ENCODE measurements at places on chromosomes 11 and 22. TPM values are rescaled to one million over a fixed set of nuclear protein-coding genes. Genes with fewer than 3 reads are reported as not detected.

Gene TMEM86A
- total RNA-seq, result 5.4 TPM

Gene SLC35E4
- total RNA-seq, result 5.0 TPM

Gene OR52I2
- 0.49 TPM for total RNA-seq

Gene ZNF143
- 28.2 TPM for total RNA-seq

Gene OR5P2
- not detected for total RNA-seq

- no peak for DNase-seq
These were observed 3.8 kb upstream of the CYP2D6 start for GRCh38 chr22:42134100-42135020.

GRCh38 chr11:2929950-2930703, 907 bp upstream of the PHLDA2 start:
- DNase-seq, result peak; percentile 52

DNA sequence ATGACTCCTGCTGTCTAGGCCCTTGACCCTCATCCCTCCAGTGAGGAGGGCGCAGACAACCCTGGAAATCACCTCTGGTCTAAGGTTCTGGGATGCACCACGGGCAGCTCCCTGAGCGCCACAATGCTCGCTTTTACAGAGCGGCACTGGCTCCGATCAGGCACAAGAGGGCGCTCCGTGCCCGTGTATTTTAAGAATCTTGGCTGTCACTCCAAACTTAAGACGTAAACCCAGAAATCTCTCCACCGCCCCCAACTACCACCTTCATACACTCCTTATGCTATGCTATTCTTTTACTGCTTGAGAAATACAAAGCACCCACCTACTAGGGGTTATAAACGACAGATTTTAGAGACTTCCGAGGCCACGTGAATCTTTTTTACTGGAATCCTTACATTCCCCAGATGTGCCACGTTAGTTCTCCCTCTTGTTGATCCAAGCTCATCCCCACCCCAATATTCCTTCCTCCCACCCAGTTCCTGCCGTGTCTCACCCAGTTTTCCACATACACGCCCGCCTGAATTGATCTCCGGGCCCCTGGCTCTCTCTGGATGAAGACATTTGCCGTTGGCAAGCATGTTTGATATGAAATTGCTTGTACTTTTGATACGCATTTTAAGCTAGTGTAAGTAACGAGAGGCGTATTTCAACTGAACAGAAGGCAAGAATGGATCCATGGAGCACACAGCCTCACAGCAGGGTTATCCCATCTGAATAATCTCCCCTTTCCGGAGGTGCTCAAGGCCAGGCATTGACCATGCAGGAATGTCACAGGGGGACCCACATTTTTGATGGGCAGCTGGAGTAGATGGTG, 453.5 kb downstream of the OPCML start:
- peak; percentile 78 for DNase-seq

DNA sequence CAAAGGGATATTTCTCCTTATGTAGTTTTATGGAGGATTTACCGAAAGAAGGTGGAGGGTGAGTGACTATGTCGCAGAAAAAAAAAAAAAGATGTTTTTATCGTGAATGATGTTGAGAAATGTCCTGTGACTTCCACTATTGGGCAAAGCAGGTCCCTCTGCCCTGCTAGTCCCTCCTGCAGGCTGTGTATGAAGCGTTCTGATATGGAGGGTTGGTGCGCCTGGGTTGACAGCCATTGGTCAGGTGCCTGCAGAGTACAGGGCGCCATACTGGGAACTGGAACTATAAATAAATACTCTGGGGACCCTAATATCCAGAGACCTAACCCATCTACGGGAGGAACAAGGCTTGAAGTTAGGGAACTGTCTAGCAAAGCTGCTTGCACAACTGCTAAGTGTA, 1.5 kb downstream of the IL17RA start:
- no peak for DNase-seq

- no peak for DNase-seq
These were observed 248.3 kb downstream of the MIAT start for GRCh38 chr22:26905640-26906039.

GRCh38 chr11:115266066-115266639, 238.1 kb downstream of the CADM1 start:
- peak; percentile 72 for DNase-seq

GRCh38 chr11:45095691-45096010, 50.8 kb upstream of the PRDM11 start:
- DNase-seq, result no peak

DNA sequence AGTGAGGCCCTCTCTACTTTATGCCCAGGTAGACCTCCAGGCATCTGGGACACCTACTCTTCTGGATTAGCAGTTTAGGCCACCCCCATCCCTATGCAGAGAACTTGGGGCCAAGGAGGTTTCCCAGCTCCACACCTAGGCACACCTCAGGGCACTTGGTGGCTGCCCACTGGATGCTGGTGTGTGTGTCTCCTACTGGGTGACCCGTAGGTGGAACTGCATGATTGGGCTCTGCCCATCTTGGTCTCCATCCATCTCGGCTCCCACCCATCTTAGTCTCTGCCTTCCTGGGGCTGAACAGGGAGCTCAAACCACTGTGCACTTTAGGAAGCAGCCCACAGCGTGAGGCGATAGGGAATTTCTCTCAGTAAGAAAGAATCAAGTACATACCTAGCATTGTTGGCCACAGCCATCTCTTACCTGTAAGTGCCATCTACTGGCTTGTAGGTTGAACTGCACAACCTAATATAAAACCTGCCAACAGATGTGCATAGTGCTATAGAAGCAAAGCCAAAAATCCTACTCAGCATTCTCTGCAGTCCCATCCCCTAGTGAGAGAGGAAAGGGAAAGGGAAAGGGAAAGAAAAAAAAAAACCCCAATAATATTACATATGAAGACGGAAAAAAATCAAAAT, 61.6 kb upstream of the PTPN5 start:
- DNase-seq, result no peak

DNA sequence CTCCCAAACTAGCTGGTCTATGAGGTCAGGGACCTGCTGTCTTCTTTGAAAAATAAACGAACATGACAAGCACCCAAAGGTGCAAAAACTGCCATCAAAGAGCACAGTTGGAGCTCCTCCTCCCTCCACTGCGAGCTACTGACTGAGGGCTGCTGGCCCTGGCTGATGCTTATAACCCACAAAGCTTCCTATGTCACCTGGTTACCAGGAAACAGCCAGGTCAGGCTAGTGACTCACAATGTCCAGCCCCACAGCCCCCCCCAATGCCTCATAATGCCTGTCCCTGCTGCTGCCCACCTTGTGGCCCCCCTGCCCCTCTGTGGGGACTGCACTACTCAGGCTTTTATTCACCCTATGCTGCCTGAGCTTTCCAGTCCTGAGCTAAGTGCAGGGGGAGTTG, at the start of gene DRICH1:
Gene DRICH1 (minus strand): TSS at position 144 of the 400 bp plus-strand sequence. CDS start 298 bp downstream, outside the sequence.
- DNase-seq, result no peak

DNA sequence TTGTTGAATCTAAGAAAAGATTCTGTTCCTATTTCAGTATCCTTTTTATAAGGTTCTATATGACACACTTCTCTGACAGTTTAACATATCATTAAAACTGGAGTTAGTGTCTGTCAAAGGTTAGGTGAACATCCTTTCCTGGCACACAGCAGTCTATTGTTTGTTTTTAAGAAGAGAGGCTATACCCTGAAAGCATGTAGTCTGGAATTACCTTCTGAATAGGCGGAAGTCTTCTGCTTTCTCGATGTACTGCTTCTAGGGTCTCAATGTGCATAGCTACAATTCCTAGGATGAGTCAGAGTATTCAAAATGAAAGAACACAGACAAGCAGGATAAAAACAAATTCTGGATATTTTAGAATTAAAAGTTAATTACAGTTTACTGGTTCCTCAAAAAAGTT, 188.6 kb downstream of the SWAP70 start:
- no peak for DNase-seq

DNA sequence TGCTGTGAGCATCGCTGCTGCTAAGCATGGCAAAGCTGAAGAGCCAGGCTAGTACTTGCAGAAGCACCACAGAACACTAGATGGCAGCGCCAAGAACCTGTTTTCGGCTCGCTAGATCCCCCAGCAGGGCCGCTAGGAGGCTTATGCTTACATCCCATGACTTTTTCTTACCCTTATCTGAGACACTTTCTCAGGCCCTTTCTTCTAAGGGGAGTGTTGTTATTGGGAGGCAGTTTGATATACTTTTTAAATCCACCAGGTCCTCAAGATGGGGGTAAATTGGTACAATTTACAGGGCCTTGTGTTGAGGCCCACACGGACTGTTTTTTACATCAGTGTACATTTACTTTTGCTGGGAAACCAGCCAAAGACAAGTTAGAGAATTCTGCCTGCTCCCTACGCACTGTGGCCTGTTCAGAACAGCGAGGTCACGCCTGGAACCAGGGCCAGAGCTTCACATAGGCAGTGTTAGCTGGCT, 4.0 kb downstream of the TRIM6 start:
- peak; percentile 71 for DNase-seq

GRCh38 chr11:108525161-108525560, 27.0 kb upstream of the POGLUT3 start:
- no peak for DNase-seq

DNA sequence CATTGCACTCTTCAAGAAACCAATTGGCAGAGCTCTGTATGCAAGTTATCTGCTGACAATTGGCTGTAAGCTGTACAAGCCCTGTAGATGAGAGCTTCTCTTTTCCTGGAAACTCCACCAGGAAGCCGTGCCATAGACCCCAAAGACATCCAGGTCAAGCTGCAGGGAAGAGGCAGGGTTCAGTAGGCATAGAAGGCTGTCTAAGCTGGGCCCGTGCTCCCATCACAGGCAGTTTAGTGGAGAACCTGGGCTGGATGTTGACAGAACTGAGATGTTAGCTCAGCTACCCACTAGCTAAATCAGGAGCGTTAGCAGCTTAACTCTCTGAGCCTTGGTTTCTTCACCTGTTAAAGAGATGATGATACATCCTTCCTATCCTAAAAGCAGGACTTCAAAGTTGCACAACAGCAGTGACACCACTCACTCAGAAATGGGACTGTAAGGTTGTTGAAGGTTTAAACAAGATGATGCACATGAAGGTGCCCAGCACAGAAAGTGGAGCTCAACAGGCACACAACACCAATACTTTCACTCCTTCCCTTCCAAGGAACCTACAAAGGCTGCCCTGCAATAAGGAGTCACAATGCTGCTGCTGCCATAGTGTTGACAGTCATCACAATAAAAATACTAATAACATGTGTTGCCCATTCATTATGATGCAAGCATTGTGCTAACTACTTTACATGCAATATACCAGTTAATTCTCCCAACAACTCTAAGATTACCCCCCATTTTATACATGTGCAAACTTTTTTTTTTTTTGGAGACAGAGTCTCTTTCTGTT, 115.4 kb downstream of the ZBTB16 start:
- DNase-seq, result no peak

- DNase-seq, result no peak
These were observed 5.4 kb downstream of the LMO1 start for GRCh38 chr11:8258289-8258688.

DNA sequence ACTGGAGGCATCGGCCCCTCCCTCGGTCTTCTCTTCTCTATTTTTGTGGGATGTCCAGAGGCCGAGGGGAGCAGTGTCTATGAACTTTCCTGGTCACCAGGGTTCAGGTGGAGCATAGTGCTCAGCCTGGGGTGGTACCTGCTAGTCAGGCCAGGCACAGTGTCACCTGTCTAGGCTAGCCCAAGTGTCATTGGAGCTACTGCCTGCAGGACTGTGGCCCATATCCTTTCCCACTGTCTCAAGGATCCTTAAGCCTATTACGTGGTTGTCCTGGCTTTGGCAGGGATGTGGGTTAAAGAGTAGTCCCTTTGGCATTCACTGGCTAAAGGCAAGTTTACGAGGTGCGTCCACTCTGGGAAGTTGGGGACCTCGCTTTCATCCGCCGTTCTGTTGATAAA, 9.3 kb downstream of the RBM14 start:
- DNase-seq, result no peak

GRCh38 chr11:62233730-62234129, 8.3 kb upstream of the SCGB1D2 start:
- no peak for DNase-seq

- no peak for DNase-seq
These were observed 9.8 kb downstream of the SCN4B start for GRCh38 chr11:118142809-118143208.

GRCh38 chr11:60318726-60319125, 8.3 kb upstream of the MS4A6E start:
- no peak for DNase-seq

DNA sequence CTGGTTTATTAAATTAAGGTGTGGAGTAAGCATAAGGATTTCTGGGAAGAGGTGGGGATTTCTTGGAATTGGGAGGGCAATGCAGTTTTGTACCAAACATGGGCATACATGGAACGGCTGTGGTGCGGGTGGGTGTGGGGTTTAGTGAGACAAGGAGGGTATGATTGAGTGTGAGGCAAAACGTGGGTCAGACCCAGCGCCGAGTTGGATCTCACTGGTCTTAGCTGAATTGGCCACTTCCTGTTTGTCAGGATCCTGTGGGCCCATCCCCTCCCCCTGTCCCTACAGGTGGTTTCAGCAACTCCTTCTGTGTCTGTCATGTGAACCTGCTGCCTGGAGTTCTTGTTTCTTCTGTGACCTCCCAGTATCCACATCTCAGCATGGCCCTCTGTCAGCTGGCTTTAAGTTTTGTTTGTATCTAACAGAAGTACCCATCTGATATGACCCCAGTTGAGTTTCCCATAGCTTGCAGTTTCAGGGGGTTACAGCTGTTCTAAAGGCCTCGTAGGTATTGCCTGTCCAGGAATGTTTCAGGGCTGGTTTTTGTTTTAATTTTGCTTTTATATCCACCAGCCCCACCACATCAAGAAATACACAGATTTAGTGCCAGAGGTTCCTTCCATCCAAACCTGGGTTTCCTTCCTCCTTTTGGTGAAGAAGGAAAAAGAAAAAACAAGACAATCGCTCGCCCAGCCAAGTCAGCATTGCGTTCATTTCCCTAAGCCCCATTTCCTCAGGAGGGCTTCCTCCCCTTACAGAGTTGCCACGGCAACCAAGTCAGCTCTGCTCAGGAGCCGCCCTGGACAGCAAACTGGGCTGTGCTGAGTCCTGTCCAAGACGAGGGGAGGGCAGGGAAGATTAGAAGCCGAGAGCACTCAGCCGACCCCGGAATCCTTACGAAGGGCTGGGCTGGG, 6.0 kb downstream of the APOL1 start:
- DNase-seq, result peak; percentile 38

DNA sequence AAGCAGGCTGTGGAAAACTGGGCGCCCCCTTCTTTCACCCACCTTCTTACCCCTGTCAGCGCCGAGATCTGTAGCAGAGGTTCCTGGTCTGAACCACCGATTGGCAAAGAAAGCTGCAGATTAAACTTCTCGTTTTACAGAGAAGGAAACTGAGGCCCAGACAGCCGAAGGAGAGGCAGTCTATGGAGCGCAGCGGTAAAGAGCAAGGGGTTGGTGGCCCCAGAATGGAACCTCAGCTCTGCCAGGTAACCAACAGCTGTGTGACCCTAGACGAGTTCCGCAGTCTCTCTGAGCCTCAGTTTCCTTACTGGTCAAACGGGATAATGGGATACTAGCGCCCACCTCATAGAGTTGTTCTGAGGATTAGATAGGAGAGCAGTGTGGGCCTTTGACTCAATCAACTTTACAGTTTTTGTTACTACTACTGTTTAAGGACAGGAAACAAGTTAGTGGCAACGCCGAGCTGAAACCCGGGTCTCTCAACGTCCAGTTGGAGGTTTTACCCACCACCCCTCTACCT, 3.1 kb upstream of the WT1 start:
- DNase-seq, result no peak
